ENCODE measurements at places on chromosomes 1 and 21. TPM values are rescaled to one million over a fixed set of nuclear protein-coding genes. Genes with fewer than 3 reads are reported as not detected.

The TP53BP2 gene
- total RNA-seq = 27.4 TPM

The GJA8 gene
- not detected for total RNA-seq

The GBP3 gene
- total RNA-seq = 126 TPM

The CFHR2 gene
- not detected for total RNA-seq

The EFNA4 gene
- 33.5 TPM for total RNA-seq

The COL9A2 gene
- total RNA-seq = 3.7 TPM

DNA sequence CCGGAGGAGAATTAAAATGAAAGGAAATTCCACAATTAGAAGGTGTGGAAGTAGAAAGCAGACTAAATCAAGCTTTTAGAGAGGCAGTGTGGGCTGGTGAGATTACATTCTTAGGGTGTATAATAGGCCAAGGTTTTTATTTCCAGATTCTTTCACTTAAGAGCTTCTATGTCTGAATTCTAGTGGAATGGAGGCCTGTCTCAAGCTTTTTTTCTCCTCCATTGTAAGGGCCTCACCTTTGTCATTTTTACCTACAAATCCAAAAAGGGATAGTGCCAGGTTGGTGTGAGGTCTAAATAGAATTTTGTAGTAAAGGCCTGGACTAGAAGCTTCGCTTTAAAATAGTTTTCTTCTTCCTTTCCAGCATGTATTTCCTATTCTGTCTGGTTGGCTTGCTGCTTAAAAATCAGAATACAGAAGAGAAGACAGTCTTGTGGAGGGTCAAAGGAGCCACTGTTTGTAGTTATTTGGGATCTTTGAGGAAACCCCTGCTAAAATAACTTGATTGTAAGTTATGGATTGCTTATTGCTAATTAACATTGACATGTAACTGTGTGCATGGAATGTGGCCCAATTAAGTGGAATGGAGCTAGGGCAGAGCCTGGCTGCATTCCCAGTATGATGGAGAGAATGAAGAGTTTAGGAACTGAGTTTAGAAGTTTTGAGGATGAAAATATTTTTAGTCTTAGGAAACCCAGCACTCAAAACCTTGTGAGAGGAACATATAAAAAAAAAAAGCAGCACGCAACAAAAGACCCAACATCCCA lies 162.5 kb upstream of the B3GALT2 start:
- no peak for DNase-seq

GRCh38 chr1:94969137-94969536 lies 42.2 kb upstream of the CNN3 start:
- no peak for DNase-seq

DNA sequence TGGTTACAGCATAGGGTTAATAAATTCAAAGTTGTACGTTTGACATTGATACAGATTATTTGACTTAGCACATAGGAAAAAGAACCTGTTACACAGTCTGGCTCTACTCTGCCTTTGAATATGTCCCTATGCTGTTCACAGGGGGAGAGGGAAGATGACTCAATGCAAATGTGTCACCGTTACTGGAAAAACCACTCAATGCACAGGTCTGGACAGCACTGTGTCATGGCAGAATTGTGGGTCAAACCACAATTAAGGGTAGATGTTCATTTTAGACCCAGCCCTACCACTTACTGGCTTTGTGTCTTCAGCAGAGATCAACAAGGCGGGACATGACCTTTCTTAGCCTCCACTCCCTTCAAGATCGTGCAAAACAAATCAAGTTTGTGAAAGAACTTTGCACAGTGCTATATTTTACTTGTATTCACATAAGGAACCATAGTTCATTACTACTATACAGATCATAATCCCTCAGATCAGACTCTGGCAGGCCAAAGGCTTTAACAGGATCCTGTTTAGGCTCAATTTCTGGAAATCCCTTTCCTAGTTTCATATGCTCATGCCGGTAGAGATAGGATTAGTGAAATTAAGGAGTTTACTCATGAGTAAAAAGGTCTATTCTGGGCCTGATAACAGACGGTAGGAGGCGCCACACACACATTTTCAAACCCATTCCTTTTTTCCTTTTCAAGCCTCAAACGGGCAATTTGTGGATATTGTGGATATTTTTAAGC lies 22.1 kb downstream of the EIF2D start:
- no peak for DNase-seq

DNA sequence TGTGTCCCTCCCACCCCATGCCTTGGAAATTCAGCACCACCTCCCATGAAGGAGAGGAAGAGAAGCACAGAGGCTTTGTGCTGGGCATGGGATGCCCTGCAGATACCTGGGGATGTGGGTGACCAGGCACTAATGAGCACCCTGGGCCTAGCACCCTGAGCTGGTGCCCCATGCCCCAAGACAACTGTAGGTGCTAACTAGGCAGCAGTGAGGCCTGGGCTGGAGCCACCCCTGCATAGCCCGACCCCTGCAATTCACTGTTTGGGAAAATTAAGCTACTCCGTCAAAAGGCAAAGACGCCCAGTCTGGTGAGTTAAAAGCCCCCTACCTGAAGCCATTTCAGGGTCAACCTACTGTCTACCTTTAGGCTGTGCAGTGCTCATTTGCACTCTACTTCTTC lies 5.4 kb downstream of the KCNA2 start:
- no peak for DNase-seq

DNA sequence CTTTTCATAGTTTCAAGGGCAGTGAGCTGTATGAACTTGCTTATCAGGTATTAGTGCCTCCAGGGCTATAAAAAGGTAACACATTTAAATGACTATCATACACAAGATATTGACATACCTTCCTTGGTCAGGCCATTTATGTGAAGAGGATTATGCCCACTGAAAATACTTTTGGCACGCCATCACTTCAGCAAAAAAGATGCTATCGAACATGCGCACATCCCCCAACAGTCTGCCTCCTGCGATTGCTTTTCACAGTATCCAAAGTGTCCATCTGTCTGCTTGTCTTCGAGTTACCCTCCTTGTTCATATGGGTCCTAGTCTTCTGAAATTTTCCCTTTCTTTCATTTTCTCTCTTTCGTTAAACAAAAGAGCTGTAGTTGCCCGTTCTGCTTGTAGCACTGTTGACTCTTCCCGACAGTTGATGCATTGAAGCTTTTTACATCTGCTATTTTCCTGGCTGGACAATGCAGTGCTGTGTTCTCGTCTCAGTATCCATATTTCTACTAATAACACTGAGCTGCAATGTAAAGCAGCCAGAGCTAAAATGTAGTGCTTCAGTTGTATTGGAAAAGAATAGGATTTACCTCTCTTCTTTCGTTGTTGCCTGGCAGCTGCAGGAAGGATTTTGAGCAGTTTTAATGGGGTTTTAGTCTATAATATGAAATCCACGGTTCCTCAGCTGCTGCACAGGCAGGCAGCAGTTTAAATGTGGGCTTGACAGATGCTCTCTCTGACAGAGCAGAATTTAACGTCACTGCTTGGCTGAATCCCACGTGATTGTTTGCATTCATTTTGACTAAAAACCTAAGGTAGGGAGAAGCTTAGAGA lies at the start of gene B3GALT2:
TSS of gene B3GALT2 (minus strand) at position 713 of the 831 bp plus-strand sequence. CDS start 5,051 bp downstream, outside the sequence.
- no peak for DNase-seq

GRCh38 chr21:38777531-38777930 lies 28.2 kb upstream of the ETS2 start:
- DNase-seq = no peak

- DNase-seq = no peak
Measured at GRCh38 chr1:41109310-41110197, 88.0 kb upstream of the SLFNL1 start.

DNA sequence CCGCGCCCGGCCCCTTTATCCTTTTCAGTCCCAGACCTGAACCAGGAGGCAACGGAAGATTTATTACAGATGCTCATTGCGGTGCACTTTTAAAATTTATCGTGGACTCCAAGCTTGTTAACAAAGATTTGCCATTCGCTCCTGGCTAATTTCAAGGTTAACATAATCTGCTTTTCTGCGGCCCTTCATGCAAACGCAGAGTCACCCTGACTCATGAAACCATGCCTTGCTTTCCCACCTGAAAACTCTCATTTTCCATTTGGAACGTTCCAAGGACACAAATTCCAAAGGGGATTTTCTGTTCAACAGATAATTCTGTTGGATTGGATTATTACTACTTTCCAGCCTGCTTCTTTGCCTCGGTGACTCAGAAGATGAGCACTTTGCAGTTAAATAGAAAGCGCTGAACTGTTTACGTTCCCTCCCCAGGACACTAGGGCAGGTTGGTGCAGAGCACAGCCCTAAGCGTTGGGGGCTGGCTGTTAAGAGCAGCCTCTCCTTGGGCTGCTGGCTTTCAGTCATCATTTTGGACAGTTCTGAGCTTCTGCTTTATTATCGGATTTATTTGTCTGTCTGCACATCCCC lies 51.1 kb downstream of the CD247 start:
- DNase-seq = no peak

All from left colon (tissue), 2 donors.